T-helper 22 cell (primary cell): ENCODE measurements at places on chromosomes 1 and 21.

DNA sequence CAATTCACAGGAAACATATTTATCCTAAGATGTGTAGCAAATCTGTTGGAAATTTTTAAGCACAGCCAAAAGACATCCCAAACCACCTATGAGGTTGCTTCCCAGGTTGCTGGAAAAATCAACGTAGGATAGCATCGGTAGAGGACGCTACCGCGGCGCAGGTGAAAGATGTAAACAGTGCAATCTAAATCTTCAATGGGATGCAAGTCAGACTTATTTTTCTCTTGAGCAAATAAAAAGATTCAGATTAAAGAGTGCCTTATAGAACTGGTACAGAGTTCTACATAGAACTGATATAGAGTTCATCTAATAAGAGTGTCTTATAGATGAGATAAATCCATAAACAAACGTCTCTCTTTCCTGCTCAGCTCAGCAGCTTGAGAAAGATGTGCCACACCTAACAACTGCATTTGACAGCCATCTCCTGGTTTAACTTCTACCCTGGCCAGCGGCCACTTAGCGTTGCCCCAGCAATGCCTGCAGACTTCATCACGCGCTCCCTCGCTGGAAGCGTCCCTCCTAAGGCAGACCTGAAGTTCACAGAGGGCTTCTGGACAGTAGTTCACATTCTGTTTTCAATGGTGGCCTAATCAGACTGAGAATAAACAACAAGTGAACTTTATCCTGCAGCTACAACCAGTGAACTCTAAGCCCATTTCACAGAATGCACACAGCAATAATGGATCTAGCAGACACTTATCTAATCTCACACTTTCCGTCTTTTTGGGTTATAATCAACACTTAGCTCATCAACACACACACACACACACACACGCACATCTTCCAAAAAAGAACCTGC, 164.5 kb downstream of the TOMM20 start:
- DNase-seq = no peak

GRCh38 chr1:19877821-19878636, 4.2 kb upstream of the OTUD3 start:
- no peak for DNase-seq

DNA sequence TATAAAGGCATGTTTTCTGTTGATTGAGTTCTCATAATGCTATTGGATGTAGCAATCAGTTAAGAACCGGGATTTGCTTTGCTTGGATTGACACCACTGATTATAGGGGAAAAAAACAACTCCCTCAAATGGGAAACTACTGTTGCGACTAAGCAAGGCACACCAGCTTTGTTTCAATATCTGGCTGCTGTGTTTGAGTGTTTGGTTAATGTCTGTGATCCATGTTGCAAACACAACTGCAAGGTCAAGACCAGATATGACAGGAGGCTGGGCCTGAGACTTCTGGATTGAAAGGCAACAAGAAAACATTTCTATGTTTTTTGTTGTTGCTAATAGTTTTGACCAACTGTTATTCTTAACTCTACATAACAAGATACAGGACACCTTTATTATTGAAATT, 50.7 kb downstream of the MTR start:
- DNase-seq = no peak

- no peak for DNase-seq
Observed at GRCh38 chr1:27346991-27347624, 5.3 kb downstream of the SYTL1 start.

DNA sequence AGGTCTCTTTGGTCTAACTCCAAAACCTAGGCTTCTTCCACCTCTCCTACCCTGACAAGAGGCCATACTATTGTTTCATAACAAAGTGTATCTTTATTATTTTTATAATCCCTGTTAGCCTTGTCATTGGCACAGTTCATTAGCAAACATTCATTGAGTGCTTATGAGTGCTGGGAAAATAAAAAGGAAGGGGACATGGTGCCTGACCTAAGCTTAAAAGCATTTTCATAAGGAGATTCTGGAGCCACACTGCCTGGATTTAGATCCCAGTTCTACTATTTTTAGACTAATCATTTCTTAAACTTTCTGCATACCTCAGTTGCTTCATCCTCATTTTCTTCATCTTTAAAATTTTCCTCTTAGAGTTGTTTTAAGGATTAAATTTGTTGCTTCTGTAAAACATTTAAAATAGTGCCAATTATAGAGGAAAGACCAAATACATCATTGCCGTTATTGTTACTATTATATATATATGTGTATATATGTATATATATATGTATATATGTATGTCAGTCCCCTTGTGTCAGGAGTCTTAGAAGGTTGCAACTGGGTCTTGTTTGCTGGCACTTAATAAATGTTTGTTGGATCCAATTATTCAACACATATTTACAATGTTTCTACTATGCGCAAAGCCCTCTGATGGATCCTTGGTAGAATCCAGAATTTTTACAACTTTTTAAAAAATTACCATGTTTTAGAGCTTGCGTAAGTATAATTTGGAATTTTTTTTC, 250.9 kb upstream of the SGIP1 start:
- DNase-seq = no peak

GRCh38 chr1:25003457-25004190, 73.5 kb upstream of the RUNX3 start:
- DNase-seq = no peak

- DNase-seq = no peak
Observed at GRCh38 chr1:209053587-209053986, 529.9 kb upstream of the CAMK1G start.

DNA sequence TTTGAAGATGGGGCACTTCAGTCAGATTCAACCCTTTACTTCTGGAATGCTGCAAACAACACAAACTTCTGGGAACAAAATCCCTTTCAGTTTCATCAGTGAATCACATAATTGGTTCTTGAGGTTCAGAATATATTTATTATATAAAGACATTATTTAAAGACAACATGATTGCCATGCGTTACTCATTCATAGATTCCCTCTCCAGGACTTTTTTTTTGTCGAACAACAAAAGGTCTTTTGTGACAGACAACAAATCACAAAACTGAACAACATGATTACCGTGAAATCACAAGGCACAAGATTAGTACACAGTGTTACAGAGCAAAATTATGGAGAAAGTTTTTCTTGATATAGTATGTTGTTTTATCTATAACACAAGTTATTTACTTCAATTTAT, 1815.0 kb downstream of the NCAM2 start:
- DNase-seq = no peak

- no peak for DNase-seq
Observed at GRCh38 chr1:20882837-20883236, 95.7 kb upstream of the HP1BP3 start.

GRCh38 chr21:15249285-15249993, 184.6 kb upstream of the NRIP1 start:
- DNase-seq = no peak

GRCh38 chr1:231991231-231991630, 364.6 kb downstream of the DISC1 start:
- no peak for DNase-seq

DNA sequence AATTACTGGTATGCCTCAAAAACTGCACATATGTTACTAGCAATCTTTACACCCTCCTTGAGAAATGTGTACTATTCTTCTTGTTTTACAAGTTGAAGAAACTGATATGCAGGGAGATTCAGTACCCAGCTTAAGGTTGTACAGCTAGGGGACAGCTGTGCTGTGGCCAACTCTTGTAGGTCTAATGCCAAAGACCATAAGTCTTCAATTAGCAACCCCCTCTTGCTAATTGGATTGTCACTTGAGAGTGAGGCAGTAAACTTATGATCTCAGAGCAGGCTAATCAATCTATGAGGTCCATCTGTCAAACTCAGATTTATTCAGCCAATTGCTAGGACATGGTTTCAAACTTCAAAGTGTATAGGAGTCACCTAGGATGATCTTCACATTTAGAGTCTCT, 492.0 kb upstream of the USP24 start:
- no peak for DNase-seq

- no peak for DNase-seq
Observed at GRCh38 chr1:169698976-169699375, 12.4 kb downstream of the SELL start.

DNA sequence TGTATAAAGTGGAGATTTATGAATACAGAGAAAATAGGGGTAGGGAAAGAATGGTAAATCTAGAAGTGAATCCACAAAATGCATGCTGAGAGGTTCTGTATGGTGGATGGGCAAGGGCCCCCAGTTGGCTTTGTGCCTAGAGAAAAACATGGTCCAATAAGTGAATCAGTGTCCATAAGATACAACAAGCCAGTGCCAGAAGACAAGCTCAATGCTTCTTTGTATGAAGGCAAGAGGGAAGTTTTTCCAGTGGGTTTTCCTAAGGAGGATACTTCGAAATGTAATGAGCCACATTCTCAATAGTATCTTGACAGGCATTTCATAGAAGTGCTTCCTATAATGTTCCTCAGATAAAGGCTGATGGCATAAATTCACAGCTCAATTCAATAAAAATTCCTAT, 169.4 kb upstream of the HMCN1 start:
- DNase-seq = no peak

DNA sequence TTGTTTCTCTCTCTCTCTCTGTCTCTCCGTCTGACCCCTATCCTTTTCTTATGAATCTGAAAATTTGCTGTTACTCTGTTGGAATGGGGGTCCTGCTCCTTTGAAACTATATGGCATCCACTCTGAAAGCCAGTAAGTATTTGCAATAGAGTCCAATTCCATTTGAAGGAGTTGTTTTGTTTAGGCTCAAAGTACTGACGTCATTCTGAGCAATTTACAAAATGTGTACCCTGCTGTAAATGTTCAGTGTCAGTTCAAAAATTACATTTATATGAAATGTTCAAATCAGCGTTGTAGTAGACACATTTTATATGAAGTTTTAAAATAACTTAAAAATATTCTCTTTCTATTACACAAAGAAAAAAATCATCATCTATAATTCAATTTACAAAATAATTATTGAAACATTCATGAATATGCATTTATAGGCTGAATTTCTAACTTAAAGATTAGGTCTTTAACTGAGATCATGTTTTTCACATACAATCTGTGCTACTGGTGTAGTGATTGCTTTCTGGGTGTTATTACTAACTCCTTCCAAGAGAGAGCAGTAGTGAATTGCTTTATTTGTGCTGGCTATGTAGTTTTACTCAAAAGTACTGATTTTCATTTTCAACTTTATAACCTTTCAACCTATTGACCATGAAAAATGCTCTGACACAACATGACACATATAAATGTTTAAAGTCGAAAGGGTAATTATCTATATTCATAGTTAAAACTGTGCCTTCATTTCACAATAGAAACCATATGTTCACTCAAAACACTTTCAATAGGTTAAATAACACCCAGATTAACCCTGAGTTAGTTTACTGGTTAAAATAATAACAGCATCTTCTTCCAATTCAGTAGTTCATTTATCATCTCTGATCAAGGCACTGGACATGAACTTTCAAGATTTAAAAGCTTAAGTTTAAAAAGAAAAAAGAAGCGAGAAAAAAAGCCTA, 253.1 kb upstream of the ADGRL4 start:
- DNase-seq = no peak

- DNase-seq = no peak
Observed at GRCh38 chr1:214228976-214229375, 52.0 kb upstream of the SMYD2 start.

DNA sequence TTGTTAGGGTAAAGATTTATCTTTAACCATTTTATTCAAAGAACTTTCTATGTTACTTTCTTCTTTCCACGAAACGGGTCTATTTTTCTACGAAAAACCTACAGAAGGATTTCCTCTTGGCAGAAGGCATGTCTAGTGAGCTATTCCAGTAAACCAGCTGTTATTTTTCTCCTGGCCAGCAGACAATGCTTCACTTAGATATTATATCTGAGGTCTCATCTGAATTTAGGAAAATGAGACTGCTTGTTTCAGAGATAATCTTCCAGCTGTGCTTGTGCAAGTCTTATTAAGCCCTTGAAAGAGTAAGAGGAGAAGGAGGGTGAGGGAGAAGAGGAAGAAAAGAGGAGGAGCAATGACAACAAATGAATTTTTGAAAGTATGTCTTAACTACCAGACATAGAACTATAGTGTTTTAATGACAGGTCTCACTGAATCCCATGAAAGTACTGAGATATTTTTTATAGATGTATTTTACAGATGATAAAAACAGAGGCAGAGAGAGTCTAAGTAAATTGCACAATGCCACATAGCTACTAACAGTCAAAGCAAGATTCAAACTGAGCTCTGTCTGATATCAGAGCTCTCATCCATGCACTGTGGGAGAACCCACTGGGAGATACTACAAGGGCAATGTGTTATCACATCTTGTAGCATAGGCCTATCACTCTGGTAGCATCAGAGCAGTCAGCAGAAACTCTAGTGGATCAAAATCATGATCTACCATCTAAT, 54.6 kb upstream of the SAMSN1 start:
- no peak for DNase-seq

- no peak for DNase-seq
Observed at GRCh38 chr1:85062425-85063026, 14.2 kb upstream of the MCOLN3 start.

GRCh38 chr1:46181343-46182260, 5.3 kb upstream of the P3R3URF start:
- DNase-seq = no peak

GRCh38 chr1:54934869-54935268, 45.6 kb upstream of the TMEM61 start:
- no peak for DNase-seq

DNA sequence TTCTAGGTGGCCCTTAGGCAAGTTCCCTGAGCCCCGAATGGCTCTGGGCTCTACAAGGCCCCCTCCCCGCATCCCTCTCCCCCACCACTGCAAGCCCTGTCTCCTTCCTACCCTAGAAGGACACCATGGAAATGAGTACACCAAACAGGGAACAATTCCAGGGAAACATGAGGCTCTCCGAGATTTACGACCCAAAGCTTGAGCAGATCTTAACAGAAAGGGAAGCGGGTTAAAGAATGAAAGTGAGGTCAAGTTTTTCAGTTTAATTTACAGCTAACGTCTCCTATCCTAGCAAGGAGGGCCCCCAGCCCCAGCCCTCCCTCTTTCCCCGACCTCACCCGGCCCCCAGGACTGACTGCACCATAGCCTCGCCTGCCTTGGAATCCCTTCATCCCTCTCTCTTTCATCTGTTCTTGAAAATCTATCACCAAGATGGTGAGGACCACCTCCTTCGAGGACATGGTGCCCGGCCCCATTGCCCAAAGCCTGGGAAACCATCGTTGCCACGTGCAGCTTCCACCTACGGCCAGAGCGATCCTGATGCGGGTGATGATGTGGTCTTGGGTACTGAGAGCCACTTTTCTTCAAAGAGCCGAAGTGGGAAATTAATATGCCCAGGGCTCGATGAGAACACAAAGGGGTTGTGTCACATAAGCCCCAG, 30.5 kb downstream of the SIM2 start:
- DNase-seq = no peak

DNA sequence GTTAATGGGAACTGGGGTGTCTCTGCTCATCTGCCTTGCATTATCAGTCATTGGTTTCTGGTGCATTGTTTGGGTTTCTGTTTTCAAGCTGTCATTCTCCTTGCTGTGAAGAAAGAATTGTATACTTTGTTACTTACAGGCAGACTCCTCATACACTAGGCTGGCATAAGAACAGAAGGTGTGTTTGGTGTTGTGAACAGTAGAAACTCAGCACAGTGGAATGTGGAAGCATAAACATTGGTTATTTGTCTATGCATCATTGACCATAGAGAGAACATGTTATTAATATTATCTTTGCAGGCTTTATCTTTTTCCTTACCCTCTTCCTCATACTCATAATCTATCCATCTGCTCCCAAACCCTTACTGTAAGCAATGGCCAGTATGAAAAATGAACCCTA, 18.2 kb downstream of the C1orf87 start:
- no peak for DNase-seq

GRCh38 chr21:36183144-36183795, 26.6 kb downstream of the DOP1B start:
- no peak for DNase-seq

GRCh38 chr1:3596663-3597598, 14.4 kb downstream of the MEGF6 start:
- DNase-seq = no peak
